ENCODE measurements at places on chromosomes 12 and 14. TPM values are rescaled to one million over a fixed set of nuclear protein-coding genes. Genes with fewer than 3 reads are reported as not detected.

The CLEC6A gene
- not detected for total RNA-seq

The KCNJ8 gene
- not detected for total RNA-seq

DNA sequence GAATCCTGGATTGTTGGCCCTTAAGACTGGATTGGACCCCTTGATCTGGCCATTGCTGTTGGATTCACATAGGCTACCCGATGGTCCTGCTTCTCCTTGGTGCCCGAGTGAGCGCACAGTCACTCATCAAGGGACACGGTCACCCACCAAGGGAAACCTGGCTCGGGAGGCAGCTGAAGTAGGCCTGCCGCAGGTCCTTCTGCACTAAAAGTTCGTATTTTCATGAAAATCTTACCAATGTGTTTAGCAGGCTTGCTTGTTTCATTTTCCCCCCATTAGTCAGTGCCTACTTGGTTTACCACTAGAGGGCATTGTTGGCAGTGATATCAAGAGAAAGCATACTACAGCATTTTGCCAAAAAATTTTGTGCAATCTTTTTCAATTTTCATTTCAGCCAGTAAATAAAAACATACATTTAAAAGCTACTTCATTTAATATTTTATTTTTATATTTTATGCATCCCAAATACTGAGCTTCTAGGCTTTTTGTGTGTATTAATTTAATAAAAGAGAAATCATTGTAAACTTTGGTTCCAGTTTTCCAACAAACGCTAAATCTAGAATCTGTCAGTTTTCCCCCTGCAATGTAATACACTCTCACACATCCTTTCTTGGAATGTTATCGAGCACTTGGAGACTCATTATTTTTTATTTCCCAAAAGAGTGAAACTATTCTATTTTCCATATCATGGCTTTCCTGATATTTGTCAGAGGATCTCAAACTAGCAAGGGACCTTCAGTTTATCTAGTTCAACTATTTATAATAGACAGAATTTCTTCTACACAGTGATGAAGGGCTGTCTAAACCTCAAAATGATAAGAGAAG is 116.7 kb downstream of the LMNTD1 start:
- no peaks in the 10 kb centered on the region for H3K27me3 ChIP-seq
- H3K27ac ChIP-seq: no peak overlapping the region
- no peak for DNase-seq
- H3K4me3 ChIP-seq: peak overlapping the region; percentile 48

DNA sequence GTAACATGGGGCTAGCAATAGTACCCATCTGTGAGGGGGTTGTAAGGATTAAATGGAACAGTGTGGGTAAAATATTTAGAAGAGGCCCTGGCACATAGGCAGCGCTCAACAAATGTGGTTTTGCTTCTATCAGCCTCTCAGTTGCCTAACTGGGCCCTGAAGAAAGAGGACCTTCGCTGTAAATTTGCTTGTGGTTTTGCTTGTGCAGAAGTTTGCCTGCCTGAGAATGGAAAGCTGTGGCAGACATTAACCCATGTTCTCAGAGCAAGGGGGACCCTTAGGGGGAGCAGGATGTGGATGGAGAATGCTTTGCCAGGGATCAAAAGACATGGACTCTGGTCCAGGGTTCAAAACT is 160.1 kb downstream of the BRMS1L start:
- H3K27ac ChIP-seq: no peak overlapping the region
- no peaks in the 10 kb centered on the region for H3K36me3 ChIP-seq
- no peak overlapping the region for H3K4me3 ChIP-seq
- DNase-seq: no peak

- peak overlapping the region; percentile 36 for H3K27ac ChIP-seq
- no peak for DNase-seq
- H3K4me1 ChIP-seq: peaks cover 54% of the 10 kb centered on the region
- no peaks in the 10 kb centered on the region for H3K27me3 ChIP-seq
- no peaks in the 10 kb centered on the region for H3K36me3 ChIP-seq
- no peak overlapping the region for H3K4me3 ChIP-seq
Observed at GRCh38 chr14:22820731-22821130, 5.5 kb upstream of the SLC7A7 start.

All from chondrocyte (in vitro differentiated cells).